ENCODE measurements at places on chromosomes 5 and 9. TPM values are rescaled to one million over a fixed set of nuclear protein-coding genes. Genes with fewer than 3 reads are reported as not detected.

CLIC3 gene
- total RNA-seq, result 0.27 TPM

FOXD4L4 gene
- total RNA-seq, result 0.29 TPM

NTRK2 gene
- total RNA-seq, result not detected

IRX1 gene
- total RNA-seq, result not detected

LCN9 gene
- total RNA-seq, result not detected

SKP1 gene
- 323 TPM for total RNA-seq

CD274 gene
- 27.0 TPM for total RNA-seq
